Endodermal cell (in vitro differentiated cells): ENCODE measurements at places on chromosomes 5 and 9. TPM values are rescaled to one million over a fixed set of nuclear protein-coding genes. Genes with fewer than 3 reads are reported as not detected.

The C5orf58 gene
- 1.2 TPM in 1 of 3 replicates, not detected in the others for total RNA-seq

The PCAT7 gene
- 1.8 to 4.2 TPM (median 2.8 TPM) in 3 replicates for total RNA-seq

The KIAA1191 gene
- total RNA-seq = 125 and 135 TPM in 2 replicates

- no peak for DNase-seq
- no peak overlapping the region for H3K4me3 ChIP-seq
- no peaks in the 10 kb centered on the region for H3K36me3 ChIP-seq
- no peak overlapping the region for H3K27ac ChIP-seq
- no peaks in the 10 kb centered on the region for H3K4me1 ChIP-seq
- no peaks in the 10 kb centered on the region for H3K27me3 ChIP-seq
Measured at GRCh38 chr9:83132768-83133167, 69.8 kb upstream of the RASEF start.

GRCh38 chr9:130835441-130836298 lies 616 bp downstream of the ABL1 start:
- peak; percentile 87 for DNase-seq
- peak overlapping the region; percentile 93 for H3K4me3 ChIP-seq
- peak overlapping the region; percentile 89 for H3K27ac ChIP-seq
- no peaks in the 10 kb centered on the region for H3K27me3 ChIP-seq

GRCh38 chr5:154487541-154487940 lies 9.5 kb upstream of the HAND1 start:
- H3K27me3 ChIP-seq = peaks cover 69% of the 10 kb centered on the region
- H3K36me3 ChIP-seq = no peaks in the 10 kb centered on the region
- DNase-seq = peak; percentile 24
- H3K4me3 ChIP-seq = no peak overlapping the region
- no peak overlapping the region for H3K27ac ChIP-seq

GRCh38 chr9:3893519-3893918 lies 367.7 kb upstream of the RFX3 start:
- H3K4me3 ChIP-seq = no peak overlapping the region
- H3K36me3 ChIP-seq = no peaks in the 10 kb centered on the region
- no peaks in the 10 kb centered on the region for H3K27me3 ChIP-seq
- no peak overlapping the region for H3K27ac ChIP-seq
- DNase-seq = no peak

- no peak for DNase-seq
- H3K27me3 ChIP-seq = no peaks in the 10 kb centered on the region
- H3K4me1 ChIP-seq = peaks cover 14% of the 10 kb centered on the region
- no peak overlapping the region for H3K27ac ChIP-seq
Measured at GRCh38 chr5:163190784-163191183, 246.6 kb upstream of the CCNG1 start.

GRCh38 chr9:119986205-119986604 lies 593.8 kb downstream of the CDK5RAP2 start:
- peaks cover 68% of the 10 kb centered on the region for H3K27me3 ChIP-seq
- H3K36me3 ChIP-seq = no peaks in the 10 kb centered on the region
- no peak for DNase-seq

- no peaks in the 10 kb centered on the region for H3K36me3 ChIP-seq
- no peaks in the 10 kb centered on the region for H3K4me1 ChIP-seq
- no peak overlapping the region for H3K27ac ChIP-seq
- no peaks in the 10 kb centered on the region for H3K27me3 ChIP-seq
Measured at GRCh38 chr5:58094031-58094430, 365.9 kb downstream of the PLK2 start.

DNA sequence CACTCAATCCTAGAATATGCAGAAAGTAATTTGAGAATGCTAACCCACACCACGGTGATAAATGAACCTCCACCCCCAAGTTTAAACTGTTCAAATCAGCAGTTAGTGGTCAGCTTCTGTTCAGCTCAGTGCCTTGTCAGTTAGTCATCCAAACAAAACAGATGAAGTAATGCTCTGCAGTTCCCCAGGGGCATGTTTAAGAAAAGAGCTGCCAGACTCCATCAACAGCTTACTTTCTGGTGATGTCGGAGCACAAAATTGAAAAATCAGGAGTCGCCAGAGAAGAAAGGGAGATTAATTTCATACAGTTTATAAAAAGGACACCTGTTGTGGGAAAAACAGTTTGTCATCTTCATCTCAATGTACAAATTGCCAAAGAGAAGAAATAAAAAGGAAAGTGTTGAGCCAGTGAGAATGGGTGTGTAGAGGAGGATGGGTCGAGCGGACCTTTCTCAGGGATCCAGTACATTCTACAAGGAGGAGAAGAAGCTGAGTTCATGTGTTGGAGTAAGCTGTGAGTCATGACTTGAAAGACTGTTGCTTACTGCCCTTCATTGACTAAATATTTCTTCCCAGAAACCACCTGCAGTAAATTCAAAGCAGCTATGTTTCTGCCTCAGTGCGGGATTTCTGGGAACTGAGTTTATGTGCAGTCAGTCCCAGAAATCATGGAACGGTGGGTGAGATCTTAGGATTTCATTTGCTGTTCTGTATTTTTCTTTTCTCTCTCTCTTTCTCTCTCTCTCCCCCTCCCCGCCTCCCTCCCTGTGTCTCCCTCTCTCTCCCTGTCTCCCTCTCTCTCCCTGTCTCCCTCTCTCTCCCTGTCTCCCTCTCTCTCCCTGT lies 13.7 kb downstream of the TRIO start:
- no peak for DNase-seq
- H3K27ac ChIP-seq = peak overlapping the region; percentile 25
- H3K36me3 ChIP-seq = no peaks in the 10 kb centered on the region
- H3K4me1 ChIP-seq = peaks cover 14% of the 10 kb centered on the region
- no peak overlapping the region for H3K4me3 ChIP-seq

- DNase-seq = no peak
- no peak overlapping the region for H3K4me3 ChIP-seq
- H3K36me3 ChIP-seq = no peaks in the 10 kb centered on the region
- H3K27me3 ChIP-seq = no peaks in the 10 kb centered on the region
- no peak overlapping the region for H3K27ac ChIP-seq
Measured at GRCh38 chr5:129217179-129217578, 122.6 kb downstream of the ISOC1 start.

DNA sequence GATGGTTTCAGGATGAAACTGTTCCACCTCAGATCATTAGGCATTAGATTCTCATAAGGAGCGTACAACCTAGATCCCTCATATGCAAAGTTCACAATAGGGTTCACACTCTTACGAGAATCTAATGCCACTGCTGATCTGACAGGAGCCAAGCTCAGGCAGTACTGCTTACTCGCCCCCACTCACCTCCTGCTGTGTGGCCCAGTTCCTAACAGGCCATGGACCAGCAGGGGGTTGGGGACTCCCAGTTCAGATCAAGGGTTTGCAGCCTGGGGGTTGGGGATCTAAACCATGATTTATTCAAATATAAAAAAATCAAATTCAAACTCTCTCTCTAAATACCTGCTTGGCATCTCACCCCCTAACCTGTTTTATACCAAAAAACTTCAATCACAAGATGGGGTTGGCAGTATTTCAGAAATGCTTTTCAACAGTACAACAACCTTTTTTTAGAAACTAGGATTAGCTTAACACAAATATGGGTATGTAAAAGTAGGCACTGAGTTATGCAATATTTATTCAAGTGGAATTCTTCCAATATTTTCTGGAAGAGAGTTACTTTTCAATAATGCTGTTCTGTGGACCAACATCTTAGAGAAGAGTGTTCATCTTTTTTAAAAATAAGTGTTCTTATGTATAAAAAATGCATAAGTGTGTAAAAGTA lies 30.1 kb upstream of the SLC12A2 start:
- no peak overlapping the region for H3K4me3 ChIP-seq
- H3K4me1 ChIP-seq = no peaks in the 10 kb centered on the region
- no peaks in the 10 kb centered on the region for H3K27me3 ChIP-seq
- DNase-seq = no peak
- no peaks in the 10 kb centered on the region for H3K36me3 ChIP-seq
- no peak overlapping the region for H3K27ac ChIP-seq

DNA sequence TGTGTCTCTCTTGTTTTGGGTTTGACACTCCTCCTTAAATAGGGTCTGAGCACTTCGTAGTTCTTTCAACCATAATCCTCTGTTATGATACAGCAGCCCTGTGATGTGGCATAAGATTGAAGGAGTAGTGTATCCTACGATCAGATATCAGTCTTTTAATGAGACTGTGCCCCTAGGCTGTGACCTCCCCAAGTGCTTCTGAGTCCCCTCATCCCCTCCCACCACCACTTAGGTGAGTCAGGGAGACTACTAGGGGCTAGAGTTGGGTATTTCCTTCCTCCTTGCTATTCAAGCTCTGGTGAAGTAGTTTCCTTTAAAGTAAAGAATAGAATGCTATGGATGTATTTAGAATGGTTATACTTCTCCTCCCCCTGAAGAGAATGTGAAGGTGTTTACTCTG lies 637.2 kb upstream of the GRAMD2B start:
- H3K4me1 ChIP-seq = no peaks in the 10 kb centered on the region
- no peak overlapping the region for H3K27ac ChIP-seq
- H3K4me3 ChIP-seq = no peak overlapping the region
- H3K27me3 ChIP-seq = no peaks in the 10 kb centered on the region

- no peak for DNase-seq
- peaks cover 19% of the 10 kb centered on the region for H3K27me3 ChIP-seq
- no peak overlapping the region for H3K27ac ChIP-seq
- no peak overlapping the region for H3K4me3 ChIP-seq
Measured at GRCh38 chr5:36763454-36763853, 113.1 kb upstream of the NIPBL start.

DNA sequence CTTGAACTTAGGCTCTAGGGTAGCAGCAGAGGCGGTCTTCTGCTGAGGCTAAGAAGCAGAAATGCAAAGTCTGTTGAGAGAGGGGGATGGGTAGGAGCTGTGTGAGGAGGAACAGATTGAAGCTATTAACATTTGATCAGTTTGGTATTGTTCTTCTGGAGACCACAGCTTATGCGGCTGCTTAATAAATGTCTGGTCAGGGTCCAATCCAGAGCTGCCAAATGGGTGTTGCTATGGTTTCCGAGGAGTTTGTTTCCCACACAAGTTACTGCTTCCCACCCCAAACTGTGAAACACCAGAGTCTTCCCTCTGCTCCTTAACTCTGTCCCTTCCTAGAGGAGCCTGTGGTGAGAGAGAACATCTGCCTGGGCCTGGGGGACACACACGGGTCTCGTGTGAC lies 142.2 kb upstream of the KLF4 start:
- DNase-seq = no peak
- no peak overlapping the region for H3K4me3 ChIP-seq
- peaks cover 47% of the 10 kb centered on the region for H3K27me3 ChIP-seq
- H3K4me1 ChIP-seq = no peaks in the 10 kb centered on the region
- no peaks in the 10 kb centered on the region for H3K36me3 ChIP-seq
- no peak overlapping the region for H3K27ac ChIP-seq

DNA sequence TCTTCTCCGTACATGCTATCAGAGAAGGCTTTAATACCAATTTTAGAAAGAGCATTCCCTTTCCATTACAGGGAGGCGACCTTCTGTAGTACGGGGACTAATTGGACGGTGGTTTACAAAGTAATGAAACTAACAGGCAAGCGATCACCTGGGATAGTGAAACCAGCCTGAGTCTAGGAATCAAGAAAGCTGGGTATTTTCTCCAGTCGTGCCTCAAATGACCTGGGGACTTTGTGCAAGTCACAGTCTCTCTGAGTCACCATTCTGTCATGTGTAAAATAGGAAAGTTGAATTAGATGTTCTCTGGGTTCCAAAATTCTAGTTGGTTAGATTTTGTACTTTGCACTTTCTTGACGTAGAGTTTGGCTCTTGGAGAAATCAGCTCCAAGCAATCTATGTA lies 22.7 kb upstream of the SSBP2 start:
- no peak overlapping the region for H3K4me3 ChIP-seq
- no peaks in the 10 kb centered on the region for H3K27me3 ChIP-seq
- DNase-seq = no peak
- no peak overlapping the region for H3K27ac ChIP-seq
- no peaks in the 10 kb centered on the region for H3K4me1 ChIP-seq

- H3K36me3 ChIP-seq = no peaks in the 10 kb centered on the region
- H3K4me3 ChIP-seq = no peak overlapping the region
- H3K27ac ChIP-seq = no peak overlapping the region
Measured at GRCh38 chr5:121870489-121870888, 18.8 kb downstream of the FTMT start.

- no peaks in the 10 kb centered on the region for H3K4me1 ChIP-seq
- DNase-seq = peak; percentile 51
- no peaks in the 10 kb centered on the region for H3K27me3 ChIP-seq
- no peak overlapping the region for H3K4me3 ChIP-seq
Measured at GRCh38 chr5:170571281-170571731, 67.5 kb downstream of the KCNIP1 start.

DNA sequence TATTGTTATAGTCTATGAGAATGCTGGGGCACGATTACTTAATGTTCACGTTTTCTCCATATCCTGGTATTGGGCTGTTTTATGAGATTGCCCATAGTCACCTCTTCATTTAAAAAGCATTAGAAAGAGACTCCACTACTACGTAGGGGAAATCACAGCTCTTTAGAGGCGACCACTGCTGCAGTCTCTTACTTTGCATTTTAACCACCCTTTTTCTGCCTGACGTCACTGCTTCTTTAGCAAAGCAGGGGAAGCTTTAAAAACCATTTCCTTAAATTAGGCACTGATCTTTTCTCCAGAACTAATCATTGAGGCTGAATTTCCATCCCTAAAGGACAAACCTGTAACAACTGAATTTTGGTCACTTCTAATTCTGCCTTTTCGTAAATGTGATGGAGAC lies 38.9 kb downstream of the ZNF608 start:
- H3K36me3 ChIP-seq = peaks cover 7% of the 10 kb centered on the region
- no peak for DNase-seq
- H3K27me3 ChIP-seq = no peaks in the 10 kb centered on the region
- H3K4me3 ChIP-seq = peak overlapping the region; percentile 64
- peaks cover 62% of the 10 kb centered on the region for H3K4me1 ChIP-seq
- no peak overlapping the region for H3K27ac ChIP-seq

DNA sequence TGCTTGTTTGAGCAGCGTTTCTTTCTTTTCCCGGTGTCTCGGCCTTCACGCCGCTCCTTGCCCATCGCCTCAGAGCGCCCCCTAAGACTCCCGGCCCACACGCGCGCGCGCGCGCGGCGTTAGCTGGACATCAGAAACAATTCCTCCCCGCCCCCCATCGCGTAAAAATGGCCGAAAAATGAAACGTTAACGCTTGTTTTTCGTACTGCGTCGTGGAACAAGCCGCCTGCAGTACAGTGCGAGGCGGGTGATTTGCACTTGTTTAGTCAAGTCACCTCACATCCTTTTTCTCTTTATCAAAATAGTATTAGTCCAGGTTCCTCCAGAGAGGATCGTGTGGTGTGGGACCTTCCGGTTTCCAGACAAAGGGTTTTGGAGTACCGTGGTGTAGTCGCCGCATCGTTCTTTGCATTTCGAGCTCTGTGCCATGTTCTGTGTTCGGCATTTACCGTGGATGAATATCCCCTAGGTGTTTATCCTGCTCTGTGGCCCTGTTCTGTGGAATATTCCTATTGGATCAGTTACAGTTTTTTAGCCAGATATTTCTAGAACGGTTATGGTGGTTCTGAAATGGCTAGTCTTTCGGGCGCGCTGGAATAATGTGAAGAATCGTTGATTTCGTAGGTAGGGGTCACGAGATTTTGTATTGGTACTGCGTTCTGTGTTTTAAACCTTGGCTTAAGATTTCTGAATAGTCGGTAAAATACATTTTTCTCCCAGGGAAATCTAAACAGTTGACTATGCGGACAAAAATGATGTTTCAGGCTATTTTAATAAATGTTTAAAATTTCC lies 1.0 kb downstream of the MATR3 start:
- peak overlapping the region; percentile 100 for H3K27ac ChIP-seq
- H3K36me3 ChIP-seq = peaks cover 25% of the 10 kb centered on the region
- H3K27me3 ChIP-seq = no peaks in the 10 kb centered on the region
- DNase-seq = peak; percentile 84
- H3K4me3 ChIP-seq = peak overlapping the region; percentile 99
